Fibroblast of lung (primary cell): ENCODE measurements at places on chromosomes 1 and 21. TPM values are rescaled to one million over a fixed set of nuclear protein-coding genes. Genes with fewer than 3 reads are reported as not detected.

GRCh38 chr1:214296860-214297745, 16.1 kb downstream of the SMYD2 start:
- DNase-seq = peak; percentile 73

- no peak for DNase-seq
Measured at GRCh38 chr1:228172591-228173527, 7.3 kb downstream of the IBA57 start.

DNA sequence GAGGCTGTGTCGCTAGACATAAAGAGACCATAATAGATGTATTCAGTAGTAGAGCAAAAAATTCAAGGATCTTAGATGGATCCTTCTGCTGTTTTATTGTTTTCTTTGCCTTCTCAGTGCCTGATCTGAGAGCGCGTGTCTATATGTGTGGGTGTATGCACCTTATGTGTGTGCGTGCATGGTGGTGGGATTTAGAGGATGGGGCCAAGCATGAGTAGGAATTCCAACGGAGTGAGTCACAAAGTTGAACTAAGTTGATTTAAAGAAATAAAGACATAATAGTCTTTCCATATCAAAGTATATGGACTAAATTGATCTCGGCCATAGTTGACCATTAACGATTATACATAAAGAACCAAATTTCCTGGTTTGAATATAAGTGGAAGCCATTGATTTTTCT, 178.7 kb downstream of the CYYR1 start:
- DNase-seq = peak; percentile 55

The DCST2 gene
- under 0.01 and 0.17 TPM in 2 replicates for total RNA-seq

DNA sequence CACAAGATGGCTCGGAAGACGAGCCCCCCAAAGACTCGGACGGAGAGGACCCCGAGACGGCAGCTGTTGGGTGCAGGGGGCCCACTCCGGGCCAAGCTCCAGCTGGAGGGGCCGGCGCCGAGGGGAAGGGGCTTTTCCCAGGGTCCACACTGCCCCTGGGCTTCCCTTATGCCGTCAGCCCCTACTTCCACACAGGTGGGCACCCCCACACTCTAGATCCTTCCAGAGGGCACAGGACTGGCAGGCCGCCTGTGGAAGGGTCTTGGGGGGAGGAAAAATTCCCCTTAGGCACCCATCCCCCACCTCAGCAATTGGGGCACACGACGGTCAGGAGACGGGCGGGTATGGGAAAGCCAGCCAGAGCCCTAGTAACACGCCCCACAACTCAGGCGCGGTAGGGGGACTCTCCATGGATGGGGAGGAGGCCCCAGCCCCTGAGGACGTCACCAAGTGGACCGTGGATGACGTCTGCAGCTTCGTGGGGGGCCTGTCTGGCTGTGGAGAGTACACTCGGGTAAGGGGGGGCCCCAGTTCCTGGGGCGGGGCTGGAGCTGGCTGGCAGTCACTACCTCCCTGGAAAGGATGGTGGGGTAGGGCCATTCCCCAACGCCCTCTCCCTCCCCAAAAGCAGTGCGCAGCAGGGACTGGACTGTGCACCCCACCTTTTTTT, 16.1 kb downstream of the NOC2L start:
- DNase-seq = peak; percentile 79

DNA sequence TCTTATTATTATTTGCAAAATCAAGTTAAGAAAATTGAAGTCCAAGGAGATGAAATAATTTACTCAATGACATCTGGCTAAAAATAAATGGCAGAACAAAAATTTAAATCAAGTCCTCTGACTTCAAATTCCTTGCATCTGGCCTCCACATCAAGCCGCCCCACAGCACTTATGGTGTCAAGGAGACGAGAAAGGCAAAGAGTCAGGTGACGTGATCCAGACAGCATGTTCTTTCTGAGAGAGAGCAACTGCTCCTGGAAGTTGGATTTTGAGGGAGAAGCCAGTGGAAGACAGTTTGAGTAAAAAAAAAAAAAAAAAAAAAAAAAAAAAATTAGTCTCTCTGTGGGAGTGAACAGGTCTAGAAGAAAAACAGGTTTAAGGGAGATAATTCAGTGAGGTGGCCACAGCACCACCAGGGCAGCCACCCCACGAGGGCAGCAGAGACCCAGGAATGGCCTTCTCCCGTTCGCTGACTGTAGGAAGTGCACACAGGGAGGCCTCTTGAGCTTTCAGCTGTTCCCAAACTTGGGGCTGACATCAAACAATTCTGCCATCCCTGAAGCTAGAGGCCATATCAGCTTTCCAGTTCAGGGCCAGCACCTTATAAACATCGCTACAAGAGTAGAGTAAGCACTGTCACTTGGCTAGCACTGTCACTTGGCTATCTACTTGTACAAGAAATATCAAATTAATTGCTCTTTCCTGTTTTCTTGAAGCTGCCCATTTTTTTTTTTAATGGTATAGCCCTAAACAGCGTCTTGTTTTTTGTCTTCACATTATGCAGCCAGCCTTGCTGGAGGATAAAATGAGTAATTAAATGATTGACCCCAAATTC, 7.8 kb downstream of the C1orf162 start:
- peak; percentile 45 for DNase-seq

DNA sequence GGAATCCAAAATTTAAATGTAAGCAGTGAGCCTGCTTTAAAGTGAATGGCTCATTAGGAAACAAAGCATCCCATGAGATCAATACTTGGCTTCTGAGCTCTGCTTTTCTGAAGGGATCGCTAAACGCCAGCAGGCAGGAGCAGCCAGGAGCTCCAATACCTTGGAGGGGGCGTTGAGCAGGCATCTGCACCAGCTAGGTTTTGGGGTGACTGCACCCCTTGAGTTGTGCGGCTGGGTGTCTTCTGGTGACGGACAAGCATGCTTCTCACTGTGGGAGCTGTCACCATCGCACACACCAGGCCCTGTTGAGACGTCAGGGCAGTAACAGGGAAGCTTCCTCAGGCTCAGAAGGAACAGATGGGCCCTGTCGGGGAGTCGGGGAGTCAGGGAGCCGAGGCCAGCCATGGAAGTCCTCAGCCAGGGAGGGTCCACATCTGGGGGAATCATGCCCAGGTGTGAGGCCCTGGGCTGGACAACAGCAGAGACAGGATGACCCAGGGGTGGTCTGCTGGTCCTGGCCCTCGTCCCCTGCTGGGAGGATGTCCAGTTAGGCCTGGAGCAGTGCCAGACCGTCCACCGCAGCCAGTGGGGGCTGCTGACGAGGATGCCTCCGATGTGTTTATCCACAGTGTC, 57.9 kb upstream of the ADARB1 start:
- DNase-seq = no peak
